ENCODE measurements at places on chromosomes 11 and 22. TPM values are rescaled to one million over a fixed set of nuclear protein-coding genes. Genes with fewer than 3 reads are reported as not detected.

- no peak for DNase-seq
Observed at GRCh38 chr11:76734456-76735420, 48.4 kb upstream of the TSKU start.

- no peak for DNase-seq
Observed at GRCh38 chr22:19772673-19773469, 12.3 kb downstream of the TBX1 start.

GRCh38 chr11:31824879-31825837 lies 14.0 kb upstream of the PAX6 start:
- DNase-seq, result no peak

GRCh38 chr11:26319906-26320305 lies 12.0 kb upstream of the ANO3 start:
- no peak for DNase-seq

DNA sequence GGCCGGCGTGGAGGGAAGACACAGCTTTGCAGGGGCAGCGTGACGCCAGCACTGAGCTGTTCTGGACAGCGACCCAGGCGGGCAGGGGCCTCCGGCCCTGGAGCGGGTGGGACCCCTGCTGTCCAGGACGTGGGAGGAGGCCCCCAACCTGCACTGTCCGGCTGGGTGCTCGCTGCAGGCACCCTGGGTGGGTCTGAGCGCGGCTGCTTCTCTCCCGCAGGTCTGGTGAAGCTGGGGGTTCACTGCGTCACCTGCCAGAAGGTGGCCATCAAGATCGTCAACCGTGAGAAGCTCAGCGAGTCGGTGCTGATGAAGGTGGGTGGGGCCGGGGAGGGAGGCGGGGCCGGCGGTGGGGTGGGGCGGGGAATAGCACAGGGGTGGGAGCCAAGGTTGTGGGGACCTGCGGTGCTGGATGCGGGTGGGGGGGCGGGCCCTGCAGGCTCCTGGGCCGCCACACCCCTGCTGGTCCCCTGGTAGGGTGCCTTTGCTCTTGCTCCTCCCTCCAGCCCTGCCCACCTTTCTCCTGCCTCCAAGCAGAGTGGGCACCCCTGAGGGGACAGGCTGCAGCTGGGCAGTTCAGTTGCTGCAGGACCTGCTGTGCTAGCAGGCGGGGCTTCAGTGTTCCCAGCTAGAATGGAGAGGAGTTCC lies 46.2 kb downstream of the BRSK2 start:
- DNase-seq, result no peak

The GSC2 gene
- total RNA-seq, result not detected

The TRIM49 gene
- total RNA-seq, result not detected

The F2 gene
- total RNA-seq, result not detected

The ANKK1 gene
- total RNA-seq, result 0.24 TPM

The EHF gene
- 0.68 TPM for total RNA-seq

DNA sequence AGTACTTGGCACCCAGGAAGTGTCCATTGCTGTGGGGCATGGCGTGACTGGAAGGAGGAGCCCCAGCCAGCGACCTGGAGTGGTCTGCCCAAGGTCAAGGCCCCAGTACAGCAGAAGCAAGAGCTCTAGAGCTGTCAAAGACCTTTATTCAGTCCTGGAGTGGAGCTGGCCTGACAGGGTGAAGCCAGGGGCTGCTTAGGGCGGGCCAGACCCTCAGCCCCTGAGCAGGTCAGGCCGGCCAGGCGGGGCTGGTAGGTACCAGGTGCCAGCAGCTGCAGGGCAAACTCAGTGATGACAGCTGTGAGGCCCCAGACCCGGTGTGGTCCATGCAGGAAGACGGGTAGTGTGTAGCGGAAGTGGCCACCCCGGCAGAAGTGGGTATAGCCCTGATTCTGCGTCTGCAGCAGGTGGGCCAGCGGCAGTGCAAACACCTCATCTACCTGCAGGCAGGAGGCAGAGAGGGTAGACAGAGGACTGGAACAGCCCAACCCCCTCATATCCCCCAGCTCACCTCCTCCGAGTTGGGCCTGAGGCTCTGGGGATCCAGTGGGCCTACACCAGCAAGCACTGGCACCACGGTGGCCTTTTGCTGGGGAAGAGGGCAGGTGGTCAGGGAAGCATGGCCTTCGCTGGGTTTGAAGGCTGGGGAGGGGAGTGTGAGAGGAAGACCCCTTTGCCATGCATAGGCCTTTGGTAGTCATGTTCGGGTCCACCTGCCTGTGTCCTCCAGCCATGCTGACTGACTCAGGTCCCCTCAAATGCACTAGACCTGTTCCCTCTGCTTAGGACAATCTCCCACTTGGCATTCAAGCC lies 1.7 kb downstream of the NUDT8 start:
- DNase-seq, result no peak

The JHY gene
- total RNA-seq, result 4.6 TPM

GRCh38 chr11:66082946-66083698 lies 13.1 kb downstream of the PACS1 start:
- DNase-seq, result peak; percentile 33

GRCh38 chr11:118224511-118225188 lies at the start of gene JAML:
TSS of gene JAML (minus strand) at chr11:118225011. CDS start at chr11:118214866, 10,145 bp downstream.
- no peak for DNase-seq

DNA sequence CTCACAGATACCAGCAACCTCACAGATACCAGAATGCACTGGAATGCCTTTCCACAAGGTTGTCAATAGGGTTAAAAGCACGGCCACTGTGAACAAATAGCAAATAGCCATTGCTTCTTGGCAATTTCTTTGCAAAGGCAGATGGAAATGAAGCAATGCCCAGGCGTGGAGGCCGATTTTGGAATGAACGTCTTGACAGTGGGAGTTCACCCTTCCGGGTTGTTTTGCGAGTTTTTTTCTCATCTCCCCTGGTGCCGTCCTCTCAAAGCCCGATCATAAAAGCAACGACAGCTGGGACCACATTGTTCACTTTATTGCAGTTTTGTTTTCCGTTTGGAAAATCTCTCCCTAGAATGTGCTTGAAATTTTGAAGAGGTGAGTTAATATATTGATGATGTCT lies 38.0 kb upstream of the CD82 start:
- DNase-seq, result no peak

The PES1 gene
- total RNA-seq, result 56.8 TPM

The TMEM121B gene
- not detected for total RNA-seq

The RIBC2 gene
- total RNA-seq, result 5.5 TPM

GRCh38 chr11:121575963-121576290 lies 123.2 kb upstream of the SORL1-AS1 start:
- DNase-seq, result no peak

GRCh38 chr11:72767203-72768062 lies 15.2 kb upstream of the ARAP1 start:
- no peak for DNase-seq

DNA sequence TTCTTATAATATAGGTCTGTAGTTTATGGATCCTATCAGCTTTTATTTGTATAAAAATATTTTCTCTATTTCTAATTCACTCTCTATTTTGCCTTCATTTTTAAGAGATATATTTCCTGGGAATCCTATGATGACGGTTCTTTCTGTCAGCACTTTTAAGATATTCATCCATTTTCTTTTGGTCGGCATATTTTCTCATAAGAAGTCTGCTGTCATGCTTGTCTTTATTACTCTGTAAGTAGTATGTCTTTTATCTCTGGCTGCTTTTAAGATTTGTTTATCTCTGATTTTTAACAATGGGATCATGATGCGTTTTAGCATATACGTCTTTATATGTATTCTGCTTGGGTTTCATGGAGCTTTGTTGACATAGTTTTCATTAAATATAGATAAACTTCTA lies 175.5 kb downstream of the SNX19 start:
- no peak for DNase-seq

DNA sequence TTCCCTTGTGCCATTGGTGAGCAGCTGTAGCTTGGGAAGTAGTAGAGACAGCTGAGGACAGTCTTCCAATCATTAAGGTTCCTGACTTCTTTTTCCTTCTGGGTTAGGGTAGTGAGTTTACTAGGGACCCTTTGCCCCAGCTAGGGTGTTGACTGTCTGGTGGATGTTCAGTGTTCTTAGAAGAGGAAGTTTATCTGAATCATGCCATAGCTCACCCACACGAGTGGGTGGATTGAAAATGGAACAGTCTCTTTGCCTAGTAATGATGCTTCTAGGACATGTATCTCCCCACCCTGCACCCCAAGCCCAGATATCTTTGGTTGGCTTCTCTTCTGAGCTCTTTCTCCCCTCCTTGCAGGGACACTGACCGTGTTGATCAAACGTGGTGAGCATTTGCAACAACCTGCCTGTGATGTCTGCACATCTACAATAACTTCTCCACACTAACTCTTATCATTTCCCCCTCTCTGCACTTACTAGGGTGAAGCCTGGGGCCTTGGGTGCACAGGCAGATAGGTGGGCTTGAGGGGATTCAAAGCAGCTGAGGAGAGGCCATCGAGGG lies 57.1 kb upstream of the HORMAD2 start:
- DNase-seq, result no peak

- DNase-seq, result peak; percentile 66
Observed at GRCh38 chr11:118911113-118911879, 14.4 kb downstream of the BCL9L start.

- no peak for DNase-seq
Observed at GRCh38 chr11:57219021-57219627, 17.9 kb downstream of the APLNR start.

DNA sequence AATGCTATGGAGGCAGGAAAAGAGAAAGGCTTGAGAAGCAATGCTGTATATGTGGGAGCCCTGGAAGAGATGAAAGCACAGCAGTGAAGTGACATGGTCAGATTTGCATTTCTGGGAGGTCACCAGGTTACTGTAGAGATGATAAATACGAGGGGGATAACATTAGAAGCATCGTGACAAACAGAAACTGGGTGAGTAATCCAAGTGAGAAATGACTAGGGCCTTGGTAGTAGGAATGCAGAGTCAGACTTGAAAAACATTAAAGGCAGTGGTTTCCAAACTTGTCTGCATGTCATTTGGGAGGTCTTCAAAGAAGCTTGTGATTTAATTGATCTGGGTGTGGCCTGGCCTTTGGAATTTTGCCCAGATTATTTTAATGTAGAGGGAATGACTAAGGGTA lies 43.9 kb downstream of the CCDC34 start:
- DNase-seq, result peak; percentile 65

All from RPMI7951 (cell line).